ENCODE measurements at places on chromosomes 11 and 22. TPM values are rescaled to one million over a fixed set of nuclear protein-coding genes. Genes with fewer than 3 reads are reported as not detected.

GRCh38 chr11:65151331-65151899 lies 17.1 kb upstream of the SYVN1 start:
- no peak for DNase-seq

- DNase-seq: no peak
Observed at GRCh38 chr11:118441770-118442275, 5.5 kb downstream of the KMT2A start.

DNA sequence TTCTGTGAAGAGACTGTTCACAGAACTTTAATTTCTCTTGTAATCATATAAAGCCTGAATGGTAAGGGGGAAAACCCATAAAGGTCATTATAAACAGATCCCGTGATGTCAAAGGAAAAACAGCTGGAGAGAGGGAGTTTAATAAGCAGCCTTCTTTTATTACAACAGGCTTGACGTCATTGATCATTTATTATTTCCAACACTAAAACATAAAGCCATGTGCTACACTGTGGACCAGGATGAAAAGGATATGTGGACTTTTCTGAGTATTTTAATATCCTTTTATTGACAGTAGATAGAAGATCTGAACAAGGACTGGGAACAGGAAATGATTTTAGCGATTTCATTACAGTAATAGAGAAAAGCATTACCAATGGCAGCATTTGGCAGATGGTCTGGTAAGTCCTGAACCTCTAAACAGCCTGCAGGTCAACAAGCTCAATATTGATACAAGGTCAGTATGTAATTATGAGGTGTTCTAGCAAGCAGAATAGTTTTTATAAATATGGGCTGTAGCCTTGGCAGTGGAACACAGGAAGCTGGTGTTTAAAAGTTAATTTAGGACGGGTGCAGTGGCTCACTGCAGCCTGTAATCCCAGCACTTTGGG lies 25.1 kb upstream of the TPH1 start:
- DNase-seq: no peak

DNA sequence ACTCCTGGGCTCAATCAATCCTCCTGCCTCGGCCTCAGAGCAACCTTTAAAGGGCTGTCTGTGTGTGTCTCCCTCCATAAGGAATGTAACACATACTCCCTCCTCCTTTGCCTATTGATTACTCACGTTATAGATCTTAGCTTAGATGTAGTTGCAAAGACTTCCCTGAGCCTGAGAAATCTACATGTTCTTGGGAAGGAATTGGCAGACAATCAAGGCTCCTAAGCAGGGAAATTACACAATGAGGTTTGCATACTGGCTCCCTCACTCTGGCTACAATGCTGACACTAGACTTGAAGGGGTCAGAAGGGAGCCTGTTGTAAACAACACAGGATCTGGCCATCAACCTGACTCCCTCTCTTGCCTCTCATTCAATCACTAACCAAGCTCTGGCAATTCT lies 5.2 kb upstream of the OLFML1 start:
- no peak for DNase-seq

DNA sequence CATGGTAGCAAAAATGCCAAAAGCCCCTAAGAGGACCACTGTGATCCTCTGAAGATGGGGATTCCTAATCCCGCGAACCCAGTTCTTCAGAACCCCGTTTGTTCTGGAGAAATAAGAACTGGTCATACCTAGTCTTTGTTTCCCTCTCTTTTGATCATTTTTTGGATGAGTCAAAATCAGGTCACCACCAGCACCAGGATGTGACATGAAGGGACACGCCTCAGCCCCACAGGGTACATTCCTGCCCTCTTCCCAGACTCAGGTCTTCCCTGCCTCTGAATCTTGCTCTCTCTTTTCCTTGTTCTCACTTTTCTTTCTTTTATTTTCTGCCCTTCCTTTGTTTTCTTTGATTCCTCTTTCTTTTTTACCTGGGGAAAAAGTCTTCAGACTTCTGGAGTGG lies 14.6 kb upstream of the ANO1 start:
- no peak for DNase-seq

- no peak for DNase-seq
Observed at GRCh38 chr11:88790182-88790581, 275.6 kb downstream of the GRM5 start.

DNA sequence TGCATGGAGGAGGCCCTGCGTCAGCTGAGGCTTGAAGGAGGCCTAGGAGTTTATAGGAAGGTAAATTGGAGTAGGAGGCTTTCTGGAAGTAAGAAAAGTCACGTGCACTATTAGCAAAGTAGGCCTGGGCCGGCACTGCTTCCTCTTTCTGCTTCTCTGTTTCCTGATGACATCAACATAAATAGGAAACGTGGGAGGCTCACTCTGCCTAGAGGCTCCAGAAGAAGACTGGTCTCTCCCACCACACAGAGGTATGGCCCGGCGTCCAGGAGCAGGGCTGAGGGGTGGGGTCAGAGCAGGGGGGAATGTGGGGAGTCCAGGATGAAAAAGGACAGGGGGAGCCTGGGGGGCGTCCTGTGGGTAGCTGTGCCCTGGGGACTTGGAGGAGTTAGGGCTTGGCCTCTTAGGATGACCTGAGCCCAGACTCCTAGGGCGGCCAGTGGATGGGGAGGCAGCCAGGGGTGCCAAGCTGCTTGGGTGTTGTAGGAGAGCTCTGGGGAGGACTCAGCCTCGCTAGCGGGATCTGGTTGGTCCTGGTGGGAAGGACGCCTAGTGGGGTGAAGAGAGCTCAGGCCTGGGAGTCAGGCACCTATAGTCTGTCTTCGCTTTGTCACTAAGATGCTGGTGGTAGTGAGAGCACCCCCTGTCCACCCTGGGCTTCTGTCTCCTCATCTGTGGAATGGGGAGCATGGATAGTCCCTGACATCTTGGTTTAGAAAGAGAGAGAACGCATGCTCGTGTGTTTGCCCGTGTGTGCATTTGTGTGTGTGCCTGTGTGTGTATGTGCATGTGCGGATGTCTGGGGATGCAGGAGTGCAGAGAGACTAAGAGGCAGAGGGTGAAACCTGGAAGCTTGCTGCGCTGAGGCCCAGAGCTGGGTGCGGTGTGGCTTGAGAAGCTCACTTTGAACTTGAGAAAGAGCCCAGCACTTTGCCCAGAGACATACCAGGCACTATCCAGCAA lies at the start of gene CSF2RB:
TSS of gene CSF2RB (plus strand) at position 202 of the 963 bp plus-strand sequence. CDS start 8,580 bp downstream, outside the sequence.
- DNase-seq: peak; percentile 64

The JAML gene
- total RNA-seq: 4.5 TPM
